H9 (cell line): ENCODE measurements at places on chromosomes 3 and 15. TPM values are rescaled to one million over a fixed set of nuclear protein-coding genes. Genes with fewer than 3 reads are reported as not detected.

Gene EIF4A2
- 398 and 417 TPM in 2 replicates for total RNA-seq

Gene CCR9
- total RNA-seq: not detected in 2 replicates

Gene CX3CR1
- total RNA-seq: 0.09 TPM in 1 of 2 replicates, not detected in the other

Gene LYSMD4
- total RNA-seq: 9.3 and 10.0 TPM in 2 replicates

Gene CPNE4
- total RNA-seq: 1.6 and 1.9 TPM in 2 replicates

GRCh38 chr15:91136386-91136923, 36.4 kb downstream of the SV2B start:
- no peak for DNase-seq

DNA sequence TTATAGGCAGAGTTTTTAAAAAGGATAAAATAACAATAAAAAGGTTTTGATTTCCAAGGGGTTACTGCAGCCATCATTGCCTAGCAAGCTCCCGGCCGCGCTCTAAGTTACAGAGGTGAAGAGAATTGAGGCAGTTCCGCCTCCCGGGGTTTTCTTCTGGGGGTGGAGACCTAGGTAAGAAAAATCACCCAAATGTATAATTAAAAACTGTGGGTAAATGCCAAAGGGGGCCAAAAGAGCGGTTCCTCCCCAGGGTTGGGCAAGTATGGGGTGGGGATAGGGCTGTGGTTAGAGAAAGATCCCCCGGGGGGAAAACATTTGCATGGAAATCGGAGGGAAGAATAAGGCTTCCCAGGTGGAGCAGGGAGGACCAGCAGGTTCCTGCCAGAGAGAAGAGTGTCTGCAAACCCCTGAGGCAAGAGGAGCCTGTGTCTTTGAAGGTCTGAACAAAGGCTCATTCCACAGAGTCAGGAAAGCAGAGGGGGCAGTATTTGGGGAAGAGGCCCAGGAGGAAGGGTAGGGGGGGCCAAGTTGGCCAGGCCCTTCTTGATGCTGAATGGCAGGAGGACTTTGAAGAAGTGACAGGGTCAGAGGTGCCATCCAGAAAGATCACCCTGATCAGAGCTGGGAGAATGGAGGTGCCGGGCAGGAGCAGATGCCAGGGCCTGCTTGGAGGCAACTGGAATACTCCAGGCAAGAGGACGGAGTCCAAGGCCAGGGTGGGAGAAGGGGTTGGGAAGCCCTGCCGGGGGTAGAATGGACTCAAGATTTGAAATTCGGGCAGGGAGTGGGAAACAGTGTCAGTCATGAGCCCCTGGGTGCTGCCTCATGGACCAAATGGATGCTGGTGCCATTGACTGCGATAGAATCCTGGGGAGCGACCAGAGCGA, 152.9 kb upstream of the RGMA start:
- peak; percentile 90 for DNase-seq

- no peak for DNase-seq
Measured at GRCh38 chr15:100043068-100043641, 298.6 kb downstream of the ADAMTS17 start.

GRCh38 chr15:35933531-35933930, 387.6 kb upstream of the DPH6 start:
- DNase-seq: no peak

- no peak for DNase-seq
Measured at GRCh38 chr15:96889734-96890480, 559.4 kb downstream of the NR2F2 start.

GRCh38 chr3:20319551-20319950, 133.5 kb upstream of the SGO1 start:
- no peak for DNase-seq

GRCh38 chr3:43405888-43406642, 119.7 kb downstream of the SNRK start:
- no peak for DNase-seq

DNA sequence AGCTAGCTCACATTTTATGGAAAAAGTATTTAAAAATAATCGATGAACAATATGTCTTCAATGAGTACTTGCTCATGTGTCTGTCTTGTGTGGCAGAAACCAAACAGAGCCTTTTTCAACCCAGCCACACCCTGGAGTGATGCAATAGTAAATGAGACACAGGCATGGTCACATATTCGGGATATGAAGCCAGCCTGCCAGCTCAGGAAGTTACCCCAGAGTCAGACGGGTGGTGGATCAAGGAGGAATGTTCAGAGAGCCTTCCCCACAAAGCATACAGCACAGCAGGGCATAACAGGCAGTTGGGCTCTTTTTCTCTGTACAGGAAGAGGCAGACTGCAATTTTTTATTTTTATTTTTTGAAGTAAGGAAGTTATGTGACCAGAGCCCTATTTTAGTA, 27.3 kb downstream of the LARP6 start:
- no peak for DNase-seq

GRCh38 chr3:35666888-35667287, 27.6 kb downstream of the ARPP21 start:
- DNase-seq: no peak

DNA sequence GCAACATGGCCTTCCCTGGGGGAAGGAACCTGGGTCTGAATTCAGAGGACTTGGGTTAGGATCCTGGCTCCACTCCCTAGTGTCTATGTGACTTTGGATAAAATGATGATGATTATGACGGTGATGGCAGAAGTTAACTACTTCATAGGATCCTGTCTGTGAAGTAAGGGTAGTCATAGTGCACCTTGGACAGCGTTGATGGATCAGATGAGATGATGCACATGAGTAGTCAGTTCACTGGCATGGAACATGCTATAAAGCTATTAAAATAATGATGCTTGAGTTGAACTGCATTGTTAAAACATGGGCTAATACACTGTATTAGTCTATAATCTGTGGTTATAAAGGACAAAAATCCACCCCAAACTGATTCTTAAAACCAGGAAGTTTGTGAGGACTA, 62.0 kb downstream of the EEFSEC start:
- DNase-seq: no peak
